ENCODE measurements at places on chromosomes 13 and 19. TPM values are rescaled to one million over a fixed set of nuclear protein-coding genes. Genes with fewer than 3 reads are reported as not detected.
A peak's percentile ranks its signal among the peaks of the same experiment; 100 is the strongest.

GRCh38 chr19:34428549-34429285 lies 536 bp downstream of the UBA2 start:
- H3K27ac ChIP-seq = peak overlapping the region; percentile 91
- no peaks in the 10 kb centered on the region for H3K27me3 ChIP-seq
- H3K4me3 ChIP-seq = peak overlapping the region; percentile 95
- DNase-seq = no peak

DNA sequence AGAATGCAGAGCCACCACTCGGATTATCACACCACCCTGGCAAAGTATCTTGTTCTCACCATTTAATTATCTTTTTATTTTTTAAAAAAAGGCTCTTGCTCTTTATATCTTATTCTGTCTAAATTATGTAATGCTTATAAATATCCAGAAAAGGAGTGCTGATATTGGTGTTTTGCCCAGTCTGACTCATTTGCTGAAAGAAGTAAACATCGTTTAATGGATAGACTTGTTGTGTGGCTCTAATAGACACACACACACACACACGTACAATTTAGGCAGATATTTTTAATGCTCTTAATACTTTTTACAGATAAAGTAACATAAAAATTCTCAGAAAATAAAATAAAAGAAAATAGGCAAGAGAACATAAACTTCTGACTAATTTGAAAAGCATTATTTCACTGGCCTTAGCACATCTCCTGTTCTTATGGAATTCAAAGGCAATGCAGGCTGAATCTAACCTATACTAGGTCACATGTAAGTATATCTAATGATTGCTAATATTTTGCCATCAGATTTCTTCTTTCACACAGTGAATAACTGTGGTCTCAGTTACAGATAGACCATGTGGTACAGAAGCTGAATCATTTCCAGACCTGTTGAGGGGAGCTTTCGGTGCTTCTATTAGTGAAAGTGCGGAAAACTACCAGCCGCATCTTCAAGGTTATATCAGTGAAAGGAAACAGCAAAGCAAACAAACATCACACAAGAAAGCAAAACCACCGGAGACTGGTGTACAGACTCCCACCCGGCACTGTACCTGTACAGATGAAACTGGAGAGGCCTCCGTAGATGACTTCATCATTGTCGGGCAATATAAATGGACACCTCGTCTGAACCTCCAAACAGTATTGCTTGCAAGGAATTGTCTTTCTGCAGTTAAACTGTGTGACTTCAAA lies 642.1 kb upstream of the ARGLU1 start:
- no peaks in the 10 kb centered on the region for H3K36me3 ChIP-seq
- peak overlapping the region; percentile 3 for H3K4me3 ChIP-seq
- DNase-seq = no peak

GRCh38 chr13:110361365-110361911 lies 54.4 kb downstream of the COL4A2 start:
- no peaks in the 10 kb centered on the region for H3K36me3 ChIP-seq
- DNase-seq = peak; percentile 64
- H3K4me3 ChIP-seq = no peak overlapping the region
- no peaks in the 10 kb centered on the region for H3K27me3 ChIP-seq
- H3K27ac ChIP-seq = peak overlapping the region; percentile 40
- H3K4me1 ChIP-seq = peaks cover 14% of the 10 kb centered on the region

GRCh38 chr19:55391702-55392615 lies 6.2 kb downstream of the RPL28 start:
- H3K36me3 ChIP-seq = no peaks in the 10 kb centered on the region
- no peaks in the 10 kb centered on the region for H3K27me3 ChIP-seq
- peaks cover 14% of the 10 kb centered on the region for H3K4me1 ChIP-seq
- DNase-seq = no peak

DNA sequence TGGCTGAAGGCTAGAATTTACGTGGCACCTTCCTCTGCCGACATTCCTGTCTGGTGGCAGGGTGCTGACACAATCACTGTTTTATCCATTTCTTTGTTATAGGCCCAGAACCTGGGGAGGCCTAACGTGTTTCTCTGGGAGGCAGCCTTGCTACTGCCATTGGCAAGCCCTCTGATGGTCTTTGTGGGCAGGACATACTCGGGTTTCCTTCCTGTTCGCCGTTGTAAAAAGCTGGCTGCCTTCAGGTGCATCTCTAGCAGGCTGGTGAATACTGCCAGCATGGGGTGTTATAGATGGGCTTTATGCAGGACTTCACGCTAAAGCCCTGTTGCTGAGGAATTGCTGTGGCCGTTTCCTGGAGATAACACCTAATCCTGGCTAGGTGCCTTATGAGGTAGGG lies 28.1 kb downstream of the B3GLCT start:
- H3K4me3 ChIP-seq = no peak overlapping the region
- no peaks in the 10 kb centered on the region for H3K36me3 ChIP-seq
- DNase-seq = no peak

FUT6 gene
- polyA plus RNA-seq = not detected

JAK3 gene
- polyA plus RNA-seq = 12.7 TPM

Measured in ovary (tissue), 10 donors.